ENCODE measurements at places on chromosomes 4 and X. TPM values are rescaled to one million over a fixed set of nuclear protein-coding genes. Genes with fewer than 3 reads are reported as not detected.

Gene CYTL1
- total RNA-seq = not detected

Gene APELA
- total RNA-seq = not detected

Gene MBTPS2
- total RNA-seq = 8.8 TPM

Gene COX7B2
- total RNA-seq = not detected

Gene SATL1
- under 0.01 TPM for total RNA-seq

Gene CDX4
- total RNA-seq = not detected

Gene CCDC120
- total RNA-seq = 9.3 TPM

Gene CYLC1
- total RNA-seq = not detected

Gene HPGD
- total RNA-seq = not detected

Gene ZCCHC4
- 6.7 TPM for total RNA-seq

Gene ARHGAP36
- not detected for total RNA-seq

Gene SLC25A53
- total RNA-seq = 5.3 TPM

Gene USP17L18
- total RNA-seq = not detected

Gene CT45A5
- total RNA-seq = not detected

Gene SAGE1
- total RNA-seq = not detected

Gene NDNF
- under 0.01 TPM for total RNA-seq

Gene TLR8
- total RNA-seq = under 0.01 TPM

Gene CXCL13
- total RNA-seq = not detected

Gene ERVMER34-1
- 0.33 TPM for total RNA-seq

Gene AP1S2
- 13.0 TPM for total RNA-seq

Gene EXOC1L
- not detected for total RNA-seq

Gene TRIM75
- total RNA-seq = not detected

Gene AFP
- not detected for total RNA-seq

Gene TEX13C
- total RNA-seq = not detected

Gene SLITRK2
- not detected for total RNA-seq

Gene GPR34
- not detected for total RNA-seq

Gene STK26
- total RNA-seq = 9.8 TPM

Gene PDK3
- 5.1 TPM for total RNA-seq

Gene GAGE12H
- total RNA-seq = not detected

Gene PRDM5
- total RNA-seq = 18.3 TPM

Gene MAGEA2
- not detected for total RNA-seq

Gene LGI2
- total RNA-seq = not detected

Gene PABPC1L2B
- not detected for total RNA-seq

Gene PHEX
- 0.65 TPM for total RNA-seq

Gene LUZP4
- not detected for total RNA-seq

Gene LDOC1
- 14.9 TPM for total RNA-seq

Gene TMSB15C
- 7.9 TPM for total RNA-seq

Gene CLDN34
- total RNA-seq = not detected

Gene OPRPN
- total RNA-seq = not detected

Gene MAMLD1
- 0.11 TPM for total RNA-seq

Gene TRO
- total RNA-seq = 37.3 TPM

Gene ITM2A
- total RNA-seq = 0.33 TPM

Gene SLC6A14
- total RNA-seq = not detected

Gene TSPAN5
- total RNA-seq = 3.1 TPM

Gene CT55
- total RNA-seq = not detected

Gene FAM47E
- total RNA-seq = 1.4 TPM

Gene MAGEB2
- not detected for total RNA-seq

Gene HPGDS
- not detected for total RNA-seq

Gene TRAM1L1
- total RNA-seq = 6.3 TPM

Gene GC
- total RNA-seq = not detected
